Inflammatory macrophage treated with lipopolysaccharide for 1 hour (primary cell): ENCODE measurements at places on chromosomes 11 and 22.

DNA sequence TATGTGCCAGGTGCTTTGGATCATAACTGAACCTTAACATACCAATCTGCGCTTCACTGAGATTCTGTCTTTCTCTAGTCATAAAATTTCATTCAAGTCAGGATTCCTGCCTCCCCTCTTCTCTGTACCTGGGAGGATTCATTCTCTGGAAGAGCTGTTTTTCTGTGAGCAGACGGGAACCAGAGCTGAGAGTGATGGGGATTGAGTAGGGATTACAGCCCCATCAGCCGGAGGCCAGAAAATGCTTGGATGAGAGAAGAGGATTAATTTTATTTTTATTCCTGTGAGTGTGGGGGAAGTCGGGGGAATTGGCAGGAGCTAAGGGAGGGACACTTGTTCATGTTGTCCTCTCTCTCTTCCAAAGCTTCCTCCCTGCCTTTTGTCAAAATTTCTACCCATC lies 4.7 kb downstream of the STX3 start:
- no peak for DNase-seq

- DNase-seq: no peak
Measured at GRCh38 chr22:30809086-30809485, 114.4 kb downstream of the OSBP2 start.

- no peak for DNase-seq
Measured at GRCh38 chr11:106495046-106495445, 417.6 kb downstream of the AASDHPPT start.

GRCh38 chr22:26477341-26477731 lies 6.2 kb downstream of the HPS4 start:
- peak; percentile 66 for DNase-seq

DNA sequence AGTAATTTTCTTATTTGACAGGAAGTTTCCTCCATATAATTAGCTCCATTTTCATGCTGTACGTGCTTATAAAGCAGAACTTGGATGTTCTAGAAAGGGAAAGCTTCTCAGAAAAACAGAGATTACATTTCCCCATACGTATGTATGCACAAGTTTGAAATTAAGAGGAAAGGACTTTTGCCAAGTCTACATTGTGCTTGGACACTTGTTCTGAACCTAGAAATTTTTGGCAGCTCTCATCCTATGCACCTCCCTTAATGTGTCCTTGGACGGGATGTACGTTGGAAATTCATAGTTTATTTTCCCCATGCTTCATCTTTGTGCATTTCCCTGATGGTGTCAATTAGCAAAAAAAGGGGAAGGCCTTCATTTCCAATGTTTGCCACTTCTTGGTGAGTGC lies 322.7 kb downstream of the BLID start:
- no peak for DNase-seq

GRCh38 chr11:12229450-12230229 lies 119.2 kb downstream of the MICAL2 start:
- no peak for DNase-seq

- DNase-seq: no peak
Measured at GRCh38 chr22:36343070-36343719, 44.6 kb downstream of the MYH9 start.
